Effector CD4-positive, alpha-beta T cell (primary cell): ENCODE measurements at places on chromosomes 1 and 21.
A peak's percentile ranks its signal among the peaks of the same experiment; 100 is the strongest.

DNA sequence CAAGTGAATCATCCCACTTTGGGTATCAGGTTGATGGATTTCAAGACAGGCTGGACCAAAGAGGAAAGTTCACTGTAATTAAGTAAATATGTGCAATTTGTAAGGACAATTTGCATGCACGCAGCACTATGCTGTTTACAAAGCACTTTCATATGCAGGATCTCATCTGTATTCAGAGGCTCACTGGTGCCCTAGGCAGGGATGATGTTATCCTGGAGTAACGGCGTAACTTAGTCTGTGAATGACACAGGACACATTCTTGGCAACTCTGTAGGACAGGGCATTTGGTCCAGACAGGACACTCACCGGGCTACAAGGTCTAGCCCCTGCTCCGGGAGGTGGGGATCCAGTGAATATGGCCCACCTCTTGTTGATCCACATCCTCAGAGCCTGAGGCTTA lies 365.4 kb upstream of the DUSP10 start:
- no peak for DNase-seq

DNA sequence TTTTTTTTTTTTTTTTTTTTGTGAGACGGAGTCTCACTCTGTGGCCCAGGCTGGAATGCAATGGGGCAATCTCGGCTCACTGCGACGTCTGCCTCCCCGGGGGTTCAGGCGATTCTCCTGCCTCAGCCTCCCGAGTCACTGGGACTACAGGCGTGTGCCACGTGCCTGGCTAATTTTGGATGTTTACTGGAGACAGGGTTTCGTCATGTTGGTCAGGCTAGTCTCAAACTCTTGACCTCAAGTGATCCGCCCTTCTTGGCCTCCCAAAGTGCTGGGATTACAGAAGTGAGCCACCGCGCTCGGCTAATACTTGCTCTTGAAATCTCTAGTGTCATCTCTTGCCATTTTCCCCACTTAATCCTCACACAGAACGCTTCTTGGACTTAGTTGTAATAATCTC lies 1.1 kb upstream of the SYCP1 start:
- DNase-seq: no peak

DNA sequence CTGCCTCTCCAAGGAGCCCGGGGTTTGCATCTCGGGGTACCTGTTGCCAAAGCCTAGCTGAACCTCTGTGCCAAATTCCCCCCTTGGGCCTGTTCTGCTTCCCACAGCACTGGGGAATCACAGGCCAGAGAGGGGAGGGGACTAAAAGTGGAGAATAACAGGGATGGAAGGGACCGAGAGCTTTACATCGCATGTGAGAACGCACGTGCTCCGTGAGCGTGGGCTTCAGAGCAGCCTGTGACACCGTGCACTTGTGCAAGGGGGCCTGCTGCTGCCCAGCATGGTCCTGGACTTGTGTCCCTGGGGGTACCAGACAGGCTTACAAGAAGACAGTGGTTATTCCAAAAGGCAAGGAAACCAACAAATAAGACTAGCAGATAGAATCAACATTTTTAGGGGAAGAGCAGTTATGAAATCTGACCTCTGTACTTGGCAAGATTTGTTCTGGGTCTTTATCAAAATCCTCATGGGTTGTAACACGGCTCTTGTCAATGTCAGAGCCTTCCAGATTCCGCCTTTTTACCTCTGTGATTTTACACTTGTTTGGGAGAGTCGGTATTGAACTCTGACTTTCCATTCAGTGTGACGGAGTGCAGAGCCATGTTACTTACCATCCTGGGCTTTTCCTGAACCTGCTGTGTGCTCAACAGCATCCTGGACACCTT lies 36.2 kb upstream of the TNFRSF1B start:
- DNase-seq: no peak

- peak; percentile 50 for DNase-seq
Measured at GRCh38 chr1:185566995-185567394, 167.2 kb upstream of the HMCN1 start.

DNA sequence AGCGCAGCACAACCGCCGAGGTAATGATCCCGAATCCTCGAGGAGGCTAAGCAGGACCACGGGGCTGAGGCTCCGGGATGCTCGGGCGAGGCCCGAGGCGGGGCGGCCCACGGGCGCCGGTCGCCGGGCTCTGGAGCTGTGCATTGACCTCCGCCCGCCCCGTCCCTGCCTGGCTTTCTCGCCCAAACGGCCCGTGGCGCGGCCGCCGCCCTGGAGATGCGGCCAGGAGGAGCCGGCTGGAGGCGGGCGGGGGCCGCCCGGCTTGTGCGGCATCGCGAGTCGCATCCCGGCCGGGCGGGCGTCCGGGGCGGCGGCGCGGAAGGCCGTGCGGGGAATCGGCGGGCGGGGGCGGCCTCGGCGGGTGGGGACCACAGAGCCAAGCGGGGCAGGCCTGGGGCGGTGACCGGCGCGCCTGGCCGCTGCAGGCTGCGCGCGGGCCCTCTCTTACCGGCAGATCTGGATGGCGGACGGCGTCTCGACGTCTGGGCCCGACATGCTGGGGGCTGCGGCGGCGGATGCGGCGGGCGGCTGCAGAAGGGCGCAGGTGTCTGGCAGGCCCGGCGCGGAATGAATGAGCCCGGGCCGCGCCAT lies 663 bp downstream of the ACOT7 start:
- DNase-seq: no peak

GRCh38 chr1:36175137-36176095 lies 19.5 kb downstream of the MAP7D1 start:
- DNase-seq: no peak

GRCh38 chr21:33042812-33043211 lies 17.1 kb downstream of the OLIG2 start:
- no peak for DNase-seq
